Natural killer cell (primary cell): ENCODE measurements at places on chromosomes 11 and 22. TPM values are rescaled to one million over a fixed set of nuclear protein-coding genes. Genes with fewer than 3 reads are reported as not detected.

TMEM132A gene
- total RNA-seq = not detected

- DNase-seq = peak; percentile 87
- peaks cover 15% of the 10 kb centered on the region for H3K36me3 ChIP-seq
- H3K4me3 ChIP-seq = no peak overlapping the region
- no peak overlapping the region for H3K27ac ChIP-seq
These were observed 45.9 kb downstream of the ZNF143 start for GRCh38 chr11:9506489-9507276.

MAPK11 gene
- total RNA-seq = 2.2 TPM

DNA sequence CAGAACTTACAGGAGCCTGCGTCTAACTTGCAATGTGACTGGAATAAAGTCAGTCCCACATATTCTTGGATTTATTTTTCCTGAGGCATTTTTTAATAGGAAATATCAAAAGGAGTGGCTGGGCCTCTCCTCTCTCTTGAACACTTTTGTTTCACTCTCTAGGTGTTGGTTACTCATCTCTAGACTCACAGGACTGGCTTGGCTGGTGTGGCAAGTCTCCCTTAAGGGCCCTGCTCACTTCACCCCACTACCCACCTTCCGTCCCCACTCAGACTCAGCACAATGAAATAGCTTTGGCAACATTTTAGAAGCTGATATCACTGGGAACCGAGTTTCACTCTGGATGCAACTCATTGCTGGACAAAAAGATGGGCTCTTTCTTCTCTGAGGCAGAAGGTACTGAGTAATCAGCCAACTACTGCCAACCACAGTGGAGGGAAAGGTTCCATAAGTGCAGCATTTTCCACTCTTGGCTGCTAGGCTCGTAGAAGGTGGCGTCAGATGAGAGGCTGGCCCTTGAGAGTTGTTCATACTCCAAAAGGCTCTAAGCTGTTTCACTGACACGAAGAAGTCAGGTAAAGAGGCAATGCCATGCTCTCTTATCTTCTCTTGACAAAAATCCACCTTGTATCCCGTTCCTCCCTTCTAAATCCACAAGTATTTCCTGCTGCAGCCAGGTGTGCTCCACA lies 390.6 kb downstream of the SOX6 start:
- H3K4me1 ChIP-seq = no peaks in the 10 kb centered on the region
- no peak for DNase-seq
- H3K27ac ChIP-seq = no peak overlapping the region
- no peaks in the 10 kb centered on the region for H3K36me3 ChIP-seq
- no peak overlapping the region for H3K4me3 ChIP-seq

DNA sequence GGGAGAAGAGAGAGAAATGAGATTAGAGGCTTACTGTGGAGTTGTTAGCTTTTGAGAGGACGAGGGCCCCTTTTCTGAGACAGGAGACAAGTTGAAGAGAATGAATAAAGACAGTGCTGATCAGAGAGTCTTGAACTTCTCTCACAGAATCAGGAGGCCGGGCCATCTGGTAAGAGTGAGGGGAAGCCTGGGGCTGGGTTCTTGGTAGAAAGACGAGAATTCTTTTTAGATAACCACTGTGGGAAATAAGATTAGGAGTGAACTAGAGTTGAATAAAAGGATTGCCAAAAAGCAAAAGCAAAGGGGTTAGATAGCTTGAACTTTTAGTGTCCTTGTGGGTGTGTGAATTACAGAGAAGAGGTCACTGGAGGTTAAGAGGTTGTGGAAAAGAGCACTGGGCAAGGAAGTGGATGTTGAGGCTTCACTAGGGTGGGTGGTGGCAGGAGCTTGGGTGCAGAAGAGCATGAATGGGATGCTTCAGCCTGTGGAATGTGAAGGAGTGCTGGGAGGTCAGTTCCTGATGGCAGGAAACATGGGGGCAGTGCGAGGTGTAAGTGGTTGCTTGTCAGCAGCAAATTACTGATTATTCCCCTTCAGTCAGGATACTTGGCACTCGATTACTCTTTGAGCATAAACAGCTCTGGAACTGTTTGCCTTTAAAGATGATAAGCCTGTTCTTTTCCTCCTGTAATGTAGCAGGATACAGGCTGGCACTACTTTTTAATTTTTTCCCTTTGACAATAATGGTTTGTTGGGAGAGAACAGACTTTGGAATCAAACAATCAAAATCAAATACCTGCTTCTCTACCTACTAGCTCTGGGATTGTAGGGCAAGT lies 98.3 kb downstream of the ARHGAP42 start:
- no peaks in the 10 kb centered on the region for H3K4me1 ChIP-seq
- DNase-seq = no peak
- H3K4me3 ChIP-seq = no peak overlapping the region
- no peaks in the 10 kb centered on the region for H3K36me3 ChIP-seq
- H3K27me3 ChIP-seq = no peaks in the 10 kb centered on the region

IGSF9B gene
- 2.2 TPM for total RNA-seq

YIF1A gene
- total RNA-seq = 21.9 TPM

- H3K27ac ChIP-seq = peak overlapping the region; percentile 89
- H3K4me3 ChIP-seq = peak overlapping the region; percentile 66
- H3K4me1 ChIP-seq = peaks cover 40% of the 10 kb centered on the region
- no peaks in the 10 kb centered on the region for H3K27me3 ChIP-seq
- no peaks in the 10 kb centered on the region for H3K36me3 ChIP-seq
These were observed 80.7 kb upstream of the PPARA start for GRCh38 chr22:46069521-46070214.

GRCh38 chr11:118092907-118093571 lies 6.3 kb upstream of the SMIM35 start:
- H3K4me1 ChIP-seq = no peaks in the 10 kb centered on the region
- DNase-seq = no peak
- no peaks in the 10 kb centered on the region for H3K36me3 ChIP-seq
- no peak overlapping the region for H3K27ac ChIP-seq
- H3K27me3 ChIP-seq = no peaks in the 10 kb centered on the region

DNA sequence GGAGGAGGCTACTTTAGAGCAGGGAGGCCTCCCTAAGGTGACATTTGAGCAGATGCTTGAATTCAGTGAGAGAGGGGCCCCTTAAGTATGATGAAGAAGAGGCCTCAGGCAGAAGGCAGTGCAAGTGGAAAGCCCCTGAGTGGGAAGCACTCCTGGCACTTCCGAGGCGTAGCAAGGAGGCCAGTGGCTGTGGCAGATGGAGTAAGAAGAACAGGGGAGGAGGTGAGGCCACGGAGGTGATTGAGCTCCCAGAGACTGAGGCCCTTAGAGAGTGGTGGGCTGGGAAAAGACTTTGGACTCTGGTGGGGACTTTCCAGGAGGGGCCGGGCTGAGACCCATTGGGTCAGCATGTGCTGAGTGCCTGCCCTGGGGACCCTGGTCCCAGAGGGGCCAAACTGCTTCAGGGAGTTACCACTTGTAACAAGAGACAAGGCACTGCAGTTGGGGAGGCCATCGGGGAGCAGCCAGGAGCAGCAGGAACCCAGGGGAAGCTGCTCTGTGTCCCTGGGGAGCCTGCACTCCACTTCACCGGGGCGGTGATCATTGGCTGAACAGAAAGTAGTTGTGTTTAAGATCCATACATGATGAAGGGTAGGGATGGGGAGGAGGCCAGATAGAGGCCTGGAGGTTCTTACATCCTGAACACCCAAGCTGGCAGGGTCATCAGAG lies 2.5 kb upstream of the CENPM start:
- no peaks in the 10 kb centered on the region for H3K36me3 ChIP-seq
- no peak for DNase-seq
- H3K27ac ChIP-seq = no peak overlapping the region
- H3K4me1 ChIP-seq = peaks cover 21% of the 10 kb centered on the region

GRCh38 chr22:20840646-20841371 lies 17.8 kb downstream of the PI4KA start:
- H3K27me3 ChIP-seq = no peaks in the 10 kb centered on the region
- no peaks in the 10 kb centered on the region for H3K36me3 ChIP-seq
- H3K4me3 ChIP-seq = no peak overlapping the region
- no peak for DNase-seq
- no peak overlapping the region for H3K27ac ChIP-seq

- no peak overlapping the region for H3K27ac ChIP-seq
- no peaks in the 10 kb centered on the region for H3K4me1 ChIP-seq
- no peaks in the 10 kb centered on the region for H3K27me3 ChIP-seq
- H3K4me3 ChIP-seq = no peak overlapping the region
These were observed 52.2 kb upstream of the ARHGAP20 start for GRCh38 chr11:110764485-110764884.

- H3K4me3 ChIP-seq = peak overlapping the region; percentile 54
- H3K4me1 ChIP-seq = peaks cover 23% of the 10 kb centered on the region
- DNase-seq = peak; percentile 17
- no peaks in the 10 kb centered on the region for H3K27me3 ChIP-seq
- H3K27ac ChIP-seq = no peak overlapping the region
These were observed 890 bp upstream of the ARFGAP3 start for GRCh38 chr22:42857845-42858481.
